Iris pigment epithelial cell (primary cell): ENCODE measurements at places on chromosomes 11 and 22.

DNA sequence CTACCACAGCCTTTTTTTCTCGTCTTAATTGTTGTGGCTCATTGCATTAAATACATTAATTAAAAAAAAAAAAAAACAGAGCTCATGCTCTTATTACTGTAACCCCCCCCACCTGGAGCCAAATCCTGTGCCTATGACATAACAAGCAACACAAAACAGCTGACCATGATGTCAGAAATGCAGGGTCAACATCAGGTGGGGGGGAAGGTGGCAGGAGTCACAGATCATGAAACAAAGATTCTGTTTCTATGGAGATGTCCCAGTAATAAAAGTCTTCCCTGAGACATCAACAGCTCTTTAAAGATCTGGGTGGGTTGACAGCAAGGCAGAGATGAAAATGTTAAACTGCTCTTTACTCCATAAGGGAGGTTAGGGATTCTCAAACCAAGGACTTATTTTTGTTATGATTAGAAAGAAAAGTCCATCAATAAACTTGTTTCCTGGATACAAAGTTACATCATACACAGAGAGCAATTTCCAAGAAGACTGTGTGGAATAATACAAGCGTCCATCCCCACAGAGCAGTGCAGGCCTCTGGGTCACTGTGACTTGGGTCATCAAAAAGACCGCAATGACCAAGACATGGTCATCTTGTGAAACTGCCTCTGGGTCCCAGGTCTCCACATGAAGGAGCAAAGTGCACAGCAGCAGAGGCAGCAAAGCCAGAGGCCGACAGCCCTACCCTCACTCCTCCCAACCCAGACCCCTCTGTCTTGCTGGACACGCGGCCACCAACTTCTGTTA lies 42.7 kb upstream of the CYP2D6 start:
- no peak for DNase-seq

GRCh38 chr22:50553310-50553709 lies 7.6 kb downstream of the KLHDC7B start:
- DNase-seq = no peak

DNA sequence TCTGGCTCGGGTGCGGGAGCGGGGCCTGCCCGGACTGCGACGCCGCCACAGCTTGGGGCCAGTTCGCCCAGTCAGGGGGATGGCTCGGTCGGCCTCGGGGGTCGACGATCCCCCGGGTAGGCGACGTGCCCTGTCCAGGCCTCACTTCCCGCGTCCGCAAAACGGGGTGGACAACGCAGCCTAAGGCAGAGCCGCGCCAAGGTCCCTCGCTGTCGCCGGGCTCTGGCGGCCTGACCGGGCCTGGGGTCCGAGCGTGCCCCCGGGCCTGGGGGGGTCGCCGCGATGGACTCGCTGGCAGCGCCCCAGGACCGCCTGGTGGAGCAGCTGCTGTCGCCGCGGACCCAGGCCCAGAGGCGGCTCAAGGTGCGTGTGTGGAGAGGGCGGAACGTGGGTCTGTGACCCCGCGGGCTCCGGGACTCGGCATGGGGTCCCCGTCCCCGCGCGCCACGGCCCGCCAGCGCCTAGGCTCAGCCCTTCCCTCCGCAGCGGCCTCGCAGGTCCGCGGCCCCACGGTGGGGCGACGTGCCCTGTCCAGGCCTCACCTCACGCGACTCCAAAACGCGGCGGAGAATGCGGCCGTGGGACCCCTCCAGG lies 4.2 kb downstream of the SEPTIN5 start:
- DNase-seq = no peak

DNA sequence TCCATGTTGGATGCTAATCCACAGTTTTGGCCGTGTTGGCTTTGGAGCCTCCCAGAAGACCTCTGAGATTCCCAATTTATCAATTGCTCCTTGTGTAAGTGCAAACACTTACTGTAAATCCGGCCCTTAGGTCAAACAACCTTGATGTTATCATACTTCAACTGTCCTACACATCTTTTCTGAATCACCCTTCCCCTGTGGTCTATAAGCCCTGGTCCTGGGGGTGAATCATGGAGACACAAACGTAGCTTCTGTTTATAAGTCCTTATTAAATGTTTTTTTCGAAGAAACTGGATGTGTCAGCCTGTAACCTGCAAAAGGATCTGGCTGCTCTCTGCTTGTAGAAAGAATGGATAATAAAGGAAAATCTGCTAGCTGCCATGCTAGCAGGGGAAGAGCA lies 1.7 kb upstream of the IL10RA start:
- peak; percentile 13 for DNase-seq

- DNase-seq = no peak
Measured at GRCh38 chr22:46513908-46514550, 23.4 kb downstream of the CELSR1 start.

GRCh38 chr11:64366751-64367150 lies 7.8 kb downstream of the RPS6KA4 start:
- peak; percentile 50 for DNase-seq

DNA sequence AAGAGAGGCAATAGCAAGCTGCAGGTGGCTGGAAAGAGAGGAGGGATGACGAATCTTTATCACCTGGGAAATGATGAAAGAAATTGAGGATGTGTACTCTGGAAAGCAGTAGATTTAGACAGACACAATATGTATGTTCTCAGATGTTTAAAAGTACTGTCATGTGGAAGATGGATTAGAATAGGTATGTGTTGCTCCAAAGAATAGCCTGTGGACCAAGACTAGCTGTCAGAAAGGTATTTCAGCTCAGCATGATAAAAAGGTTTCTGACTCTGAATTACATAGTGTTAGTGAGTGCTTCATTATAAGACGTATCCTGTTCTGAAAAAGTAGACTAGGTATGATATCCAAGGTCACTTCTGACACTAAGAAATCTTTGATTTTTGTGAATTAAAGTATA lies 322.4 kb downstream of the CNTN5 start:
- no peak for DNase-seq

GRCh38 chr11:27660171-27660570 lies 40.1 kb downstream of the BDNF start:
- no peak for DNase-seq

GRCh38 chr11:551131-551530 lies 9.4 kb downstream of the LMNTD2 start:
- DNase-seq = no peak

GRCh38 chr11:98616098-98616655 lies 404.6 kb upstream of the CNTN5 start:
- DNase-seq = no peak

DNA sequence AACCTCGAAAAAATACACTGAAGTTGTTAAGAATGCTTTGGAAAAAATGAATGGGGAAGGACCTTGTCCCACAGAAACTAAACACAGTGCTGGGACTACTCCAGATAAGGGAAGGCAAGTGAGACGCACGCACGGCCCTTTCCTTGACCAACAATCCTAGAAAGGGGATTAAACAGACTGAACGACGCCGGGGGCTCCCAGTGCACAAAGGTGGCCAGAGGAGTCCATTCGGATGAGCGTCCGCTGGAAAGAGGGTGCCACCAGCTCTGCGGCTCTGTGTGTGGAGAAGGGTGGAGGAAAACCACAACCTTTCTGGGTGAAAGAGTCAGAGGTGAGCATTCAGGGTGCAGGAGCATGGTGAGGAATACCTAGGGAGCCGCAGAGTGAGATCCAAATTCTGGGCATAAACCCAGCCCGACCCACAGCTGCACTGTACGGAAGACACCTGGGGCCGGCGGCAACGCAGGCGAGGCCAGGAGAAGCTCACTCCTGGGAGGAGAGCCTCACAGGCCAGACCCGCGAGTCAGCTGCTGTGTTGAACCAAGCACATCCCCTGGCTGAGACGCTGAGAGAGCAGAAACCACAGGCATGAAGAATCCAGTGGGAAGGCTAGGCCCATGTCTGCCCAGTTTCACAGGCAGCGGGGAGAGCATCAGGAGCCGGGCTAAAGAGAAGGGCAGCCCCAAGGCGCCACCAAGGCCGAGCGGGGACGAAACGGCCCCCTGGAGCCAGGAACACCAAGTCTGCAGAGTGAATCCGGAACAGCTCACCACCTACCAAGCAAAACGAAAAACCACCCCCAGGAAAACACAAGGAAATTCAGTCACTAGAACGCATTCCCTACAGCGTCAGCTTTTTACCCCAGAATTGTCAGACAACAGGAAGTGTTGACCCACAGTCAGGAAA lies 177.1 kb downstream of the BRD1 start:
- no peak for DNase-seq

DNA sequence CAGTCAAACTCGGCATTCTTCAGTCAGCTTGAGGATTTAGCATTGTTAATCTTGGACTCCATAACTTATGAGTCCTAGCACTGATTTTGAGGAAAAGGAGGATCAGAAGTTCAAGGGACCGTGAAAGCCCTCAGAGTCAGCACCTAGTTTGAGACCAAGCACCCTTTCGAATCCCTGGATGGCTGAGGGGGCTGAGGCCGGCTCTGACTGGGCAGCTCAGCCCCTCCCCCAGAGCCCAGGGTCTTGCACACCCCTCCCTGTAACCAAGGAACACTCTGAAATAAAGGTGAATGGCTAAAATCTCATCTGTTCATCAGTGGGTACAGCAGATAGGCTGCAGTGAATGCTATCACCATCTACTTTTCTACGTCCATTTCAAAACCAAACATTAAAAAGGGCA lies 27.3 kb downstream of the SLC25A18 start:
- DNase-seq = no peak

DNA sequence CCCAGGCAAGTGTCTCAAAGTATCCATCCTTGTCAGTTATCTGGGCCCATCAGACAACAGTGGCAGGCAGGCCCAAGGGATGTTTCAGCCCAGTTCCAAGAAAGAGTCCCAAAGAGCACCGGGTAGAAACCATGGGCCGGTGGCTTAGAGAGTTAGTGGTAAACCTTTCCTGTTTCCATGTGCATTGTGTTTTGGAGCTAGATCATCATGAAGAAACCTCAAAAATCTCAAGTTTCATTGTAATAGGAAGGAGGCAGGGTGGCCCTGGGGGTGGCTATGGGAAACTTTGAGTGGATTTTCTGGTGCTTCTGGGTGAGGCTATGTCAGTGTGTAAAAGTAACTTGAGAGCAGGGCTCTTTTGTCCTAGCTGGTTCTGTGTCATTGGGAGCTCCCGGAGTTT lies 68.1 kb downstream of the UBASH3B start:
- DNase-seq = peak; percentile 40

DNA sequence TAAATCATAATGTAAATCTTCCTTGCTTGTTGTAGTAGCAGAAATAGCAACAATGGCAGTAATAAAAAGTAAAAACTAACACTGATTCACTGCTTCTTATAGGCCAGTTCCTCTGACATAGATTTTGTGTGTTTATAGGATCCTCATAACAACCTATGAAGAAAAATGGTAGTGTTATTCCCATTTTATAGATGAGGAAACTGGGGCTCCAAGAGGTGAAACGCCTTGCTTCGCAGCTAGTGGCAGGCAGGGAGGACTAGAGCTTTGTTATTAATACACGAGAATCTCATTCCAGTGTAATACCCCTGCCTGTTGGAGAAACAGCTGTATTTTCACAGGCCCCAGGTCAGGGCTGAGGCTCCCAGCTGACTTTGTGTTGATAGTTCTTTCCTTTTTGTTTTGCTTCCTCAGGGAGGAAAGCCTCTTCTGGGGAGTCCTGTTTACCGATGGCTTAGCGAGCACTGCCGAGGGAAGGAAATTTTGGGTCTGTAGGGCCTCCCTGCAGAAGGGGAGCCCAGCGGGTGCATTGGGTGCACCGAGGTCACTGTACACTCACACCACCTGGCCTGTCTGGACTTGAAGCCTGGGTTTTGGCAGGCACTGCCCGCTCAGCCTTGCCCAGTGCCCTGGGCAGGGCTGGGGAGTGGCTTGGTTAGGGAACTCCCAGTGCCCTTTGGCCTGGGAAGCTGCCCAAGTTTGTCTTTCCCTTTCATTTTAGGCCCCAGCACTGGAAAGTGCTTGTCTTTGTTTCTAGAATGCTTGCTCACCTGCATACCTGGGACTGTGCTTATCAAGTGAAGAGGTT lies 13.5 kb downstream of the KIAA1671 start:
- DNase-seq = no peak

DNA sequence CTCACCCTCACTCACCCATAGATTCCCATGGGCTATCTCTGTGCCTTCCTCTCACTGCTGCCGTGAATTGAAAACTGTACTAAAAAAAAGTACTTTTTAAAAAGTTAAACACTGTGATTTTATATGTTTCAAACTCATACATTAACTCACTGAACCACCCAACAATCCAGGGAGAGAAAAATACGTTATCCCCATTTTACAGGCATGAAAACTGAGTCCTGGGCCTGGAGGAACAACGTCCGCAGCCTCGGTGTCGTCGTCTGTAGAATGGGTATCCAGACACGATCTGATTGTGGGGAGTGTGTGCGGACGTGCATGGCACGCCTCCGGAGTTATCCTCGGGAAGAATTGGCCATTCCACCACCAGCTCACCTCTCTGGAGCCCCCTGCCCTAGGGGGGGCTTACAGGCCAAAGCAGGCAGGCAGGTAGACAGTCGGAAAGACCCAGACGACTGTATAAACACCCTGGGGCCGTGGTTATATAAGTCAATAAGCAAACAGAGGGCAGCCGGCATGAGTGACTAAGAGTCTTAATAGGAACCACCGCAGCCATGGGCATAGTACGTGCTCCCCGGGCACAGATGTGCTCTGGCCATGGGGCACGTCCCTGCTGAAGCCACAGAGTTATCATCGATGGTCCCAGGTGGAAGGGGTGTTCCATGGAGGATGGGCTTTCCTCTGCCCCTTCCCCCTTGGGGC lies 7.1 kb upstream of the PDGFB start:
- DNase-seq = no peak

GRCh38 chr11:124837491-124837856 lies 27.8 kb upstream of the ROBO3 start:
- DNase-seq = peak; percentile 94

- DNase-seq = no peak
Measured at GRCh38 chr22:40030758-40031095, 36.0 kb downstream of the FAM83F start.

DNA sequence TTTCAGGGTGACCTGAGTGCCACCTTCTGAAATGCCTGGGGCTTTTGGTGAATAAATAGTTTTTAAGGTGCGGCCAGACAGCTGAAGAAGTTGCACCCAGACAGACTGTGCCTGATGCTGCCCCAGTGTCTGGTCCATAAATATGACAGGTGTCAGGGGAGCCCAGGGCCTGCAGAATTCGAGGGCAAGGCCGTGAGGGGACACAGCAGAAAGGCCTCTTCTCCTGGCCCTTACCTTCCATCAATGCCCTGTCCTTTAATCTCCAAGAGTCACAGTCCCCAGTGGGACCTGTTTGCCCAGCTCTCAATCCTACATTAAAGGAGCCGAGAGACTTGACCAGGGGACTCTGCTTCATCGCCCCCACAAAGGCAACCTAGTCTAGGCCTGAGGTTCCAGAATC lies 45.7 kb downstream of the NAT10 start:
- DNase-seq = no peak

DNA sequence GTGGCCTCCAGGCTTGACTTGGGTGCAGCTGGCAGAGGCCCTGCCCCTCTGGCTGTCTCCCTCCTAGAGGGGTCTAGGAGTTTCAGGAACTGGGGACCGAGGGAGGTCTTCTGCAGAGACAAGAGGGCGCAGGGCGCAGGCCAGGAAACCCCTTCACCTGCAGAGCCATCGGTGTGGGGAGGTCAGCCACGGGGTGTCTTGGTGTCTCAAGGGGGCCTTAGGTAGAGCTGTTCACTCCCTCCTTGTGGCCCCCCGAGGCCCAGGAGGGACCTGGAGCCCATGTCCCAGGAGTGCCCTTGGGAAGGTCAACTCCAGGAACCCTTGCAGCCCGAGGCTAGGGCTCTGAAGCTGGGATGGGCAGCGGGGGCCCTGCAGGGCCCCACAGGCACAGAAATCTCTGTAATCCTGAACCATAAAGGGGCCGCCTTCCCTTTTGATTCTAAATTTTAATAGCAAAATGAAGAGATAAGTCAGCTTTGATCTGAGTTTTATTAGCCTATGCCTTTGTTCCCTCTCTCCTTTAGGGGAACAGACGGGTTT lies 31.4 kb upstream of the TH start:
- DNase-seq = no peak

GRCh38 chr22:37492428-37493344 lies 6.5 kb upstream of the MFNG start:
- DNase-seq = peak; percentile 69
